ENCODE measurements at places on chromosomes 1 and 21. TPM values are rescaled to one million over a fixed set of nuclear protein-coding genes. Genes with fewer than 3 reads are reported as not detected.

The KRTAP7-1 gene
- total RNA-seq, result not detected

The OR2T11 gene
- total RNA-seq, result not detected

The ZSWIM5 gene
- 3.3 TPM for total RNA-seq

The F3 gene
- total RNA-seq, result 19.3 TPM

The THEM5 gene
- total RNA-seq, result not detected

GRCh38 chr21:36806103-36806502, 107.2 kb downstream of the SIM2 start:
- peaks cover 3% of the 10 kb centered on the region for H3K36me3 ChIP-seq
- H3K4me1 ChIP-seq, result no peaks in the 10 kb centered on the region
- no peak for ATAC-seq

GRCh38 chr1:30444850-30445249, 278.5 kb downstream of the MATN1 start:
- H3K4me3 ChIP-seq, result no peak overlapping the region
- H3K36me3 ChIP-seq, result no peaks in the 10 kb centered on the region
- no peak for ATAC-seq
- no peak overlapping the region for H3K27ac ChIP-seq

- peak overlapping the region; percentile 97 for H3K27ac ChIP-seq
- peaks cover 9% of the 10 kb centered on the region for H3K4me1 ChIP-seq
- no peak overlapping the region for H3K4me3 ChIP-seq
- no peaks in the 10 kb centered on the region for H3K36me3 ChIP-seq
- H3K27me3 ChIP-seq, result peaks cover 6% of the 10 kb centered on the region
Observed at GRCh38 chr1:115086176-115086830, 3.0 kb downstream of the TSPAN2 start.

DNA sequence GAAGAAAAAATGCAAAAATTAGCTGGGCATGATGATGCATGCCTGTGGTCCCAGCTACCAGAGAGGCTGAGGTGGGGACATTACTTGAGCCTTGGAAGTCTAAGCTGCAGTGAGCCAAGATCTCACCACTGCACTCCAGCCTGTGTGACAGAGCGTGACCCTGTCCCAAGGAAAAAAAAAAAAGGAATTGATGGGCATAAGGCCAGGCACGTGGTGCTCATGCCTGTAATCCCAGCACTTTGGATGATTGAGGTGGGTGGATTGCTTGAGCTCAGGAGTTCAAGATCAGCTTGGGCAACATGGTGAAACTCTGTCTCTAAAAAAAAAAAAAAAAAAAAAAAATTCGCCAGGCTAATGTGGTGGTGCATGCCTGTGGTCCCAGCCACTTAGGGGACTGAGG, 55.8 kb upstream of the ATP2B4 start:
- no peak overlapping the region for H3K27ac ChIP-seq
- no peaks in the 10 kb centered on the region for H3K27me3 ChIP-seq
- H3K36me3 ChIP-seq, result no peaks in the 10 kb centered on the region
- H3K4me1 ChIP-seq, result peaks cover 13% of the 10 kb centered on the region
- ATAC-seq, result no peak
- no peak overlapping the region for H3K4me3 ChIP-seq

GRCh38 chr1:182430263-182431068, 19.5 kb upstream of the RGSL1 start:
- H3K4me1 ChIP-seq, result no peaks in the 10 kb centered on the region
- H3K4me3 ChIP-seq, result no peak overlapping the region
- H3K27ac ChIP-seq, result no peak overlapping the region
- no peak for ATAC-seq

DNA sequence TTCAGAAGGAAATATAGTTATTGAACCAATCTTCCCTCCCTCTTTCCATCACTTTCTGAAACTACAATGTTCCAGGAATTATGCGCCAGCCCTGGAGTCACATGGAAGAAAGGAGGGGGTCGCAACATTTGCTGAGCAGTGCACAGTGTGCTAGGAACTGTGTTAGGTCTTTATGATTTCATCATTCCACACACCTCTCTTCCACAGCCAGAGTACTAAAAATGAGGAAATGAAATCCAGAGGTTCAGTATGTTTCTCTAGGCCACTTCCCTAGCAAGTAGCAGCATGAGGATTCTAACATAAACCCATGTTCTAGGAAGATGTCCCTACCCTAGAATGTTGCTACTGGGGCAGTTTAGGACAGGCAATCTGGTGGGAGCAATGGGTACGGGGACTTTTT, 158.1 kb downstream of the SLC45A1 start:
- H3K27me3 ChIP-seq, result no peaks in the 10 kb centered on the region
- no peak overlapping the region for H3K4me3 ChIP-seq
- peak; percentile 68 for ATAC-seq
- H3K4me1 ChIP-seq, result peaks cover 6% of the 10 kb centered on the region

GRCh38 chr1:235004840-235005391, 123.7 kb downstream of the TOMM20 start:
- H3K27ac ChIP-seq, result no peak overlapping the region
- H3K36me3 ChIP-seq, result no peaks in the 10 kb centered on the region
- no peaks in the 10 kb centered on the region for H3K27me3 ChIP-seq
- no peak overlapping the region for H3K4me3 ChIP-seq

DNA sequence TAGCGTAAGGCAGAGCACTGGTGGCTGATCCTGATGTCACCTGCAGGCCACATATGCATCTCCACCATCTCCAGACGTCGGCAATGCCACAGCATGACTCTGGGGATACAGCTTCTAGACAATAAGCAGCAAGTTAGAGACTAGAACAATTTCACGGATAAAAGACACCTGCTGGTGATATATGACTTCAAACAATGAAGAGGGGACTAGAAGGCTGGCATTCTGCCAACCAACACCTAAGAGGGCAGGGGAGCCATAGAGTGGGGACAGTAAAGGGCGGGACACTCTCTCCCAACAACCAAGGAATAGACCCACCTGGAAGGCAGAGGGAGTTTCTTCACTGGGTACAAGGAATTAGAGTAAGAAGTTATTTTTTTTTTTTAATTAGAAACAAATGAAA, 126.7 kb downstream of the SIM2 start:
- H3K4me3 ChIP-seq, result no peak overlapping the region
- H3K4me1 ChIP-seq, result peaks cover 7% of the 10 kb centered on the region
- no peaks in the 10 kb centered on the region for H3K36me3 ChIP-seq
- ATAC-seq, result no peak
- H3K27me3 ChIP-seq, result no peaks in the 10 kb centered on the region
- H3K27ac ChIP-seq, result no peak overlapping the region

- no peaks in the 10 kb centered on the region for H3K4me1 ChIP-seq
- H3K36me3 ChIP-seq, result no peaks in the 10 kb centered on the region
- no peak overlapping the region for H3K4me3 ChIP-seq
- H3K27ac ChIP-seq, result no peak overlapping the region
Observed at GRCh38 chr1:147124266-147124665, 48.0 kb downstream of the PRKAB2 start.

DNA sequence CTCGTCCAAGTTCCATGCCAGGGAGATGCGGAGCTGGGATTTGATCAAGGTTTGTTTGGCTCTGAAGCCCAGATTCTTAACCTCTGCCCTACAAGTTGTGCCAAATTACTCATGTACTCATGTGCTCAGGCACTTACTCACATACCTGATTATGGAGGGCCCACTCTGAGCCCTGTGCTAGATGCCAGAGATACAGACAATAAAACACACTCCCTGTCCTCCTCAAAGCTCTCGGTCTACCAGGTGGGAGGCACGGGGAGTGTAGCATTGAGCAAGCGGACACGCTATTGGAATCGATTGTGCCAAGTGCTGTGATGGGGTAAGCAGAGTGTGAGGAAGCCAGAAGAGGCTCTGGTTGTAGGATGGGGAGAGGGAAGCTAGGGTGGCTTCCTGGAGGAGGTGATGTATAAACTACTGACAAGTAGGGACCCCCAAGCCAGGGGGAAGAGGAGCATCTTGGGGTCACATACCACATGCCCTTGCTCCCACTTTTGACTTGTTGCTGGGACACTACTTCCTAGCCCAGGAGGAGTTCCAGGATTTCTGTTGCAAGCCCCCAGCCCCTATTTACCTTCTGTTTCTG, 49.8 kb upstream of the IFNLR1 start:
- H3K36me3 ChIP-seq, result no peaks in the 10 kb centered on the region
- no peaks in the 10 kb centered on the region for H3K4me1 ChIP-seq
- peaks cover 28% of the 10 kb centered on the region for H3K27me3 ChIP-seq
- peak; percentile 25 for ATAC-seq
- H3K4me3 ChIP-seq, result no peak overlapping the region

DNA sequence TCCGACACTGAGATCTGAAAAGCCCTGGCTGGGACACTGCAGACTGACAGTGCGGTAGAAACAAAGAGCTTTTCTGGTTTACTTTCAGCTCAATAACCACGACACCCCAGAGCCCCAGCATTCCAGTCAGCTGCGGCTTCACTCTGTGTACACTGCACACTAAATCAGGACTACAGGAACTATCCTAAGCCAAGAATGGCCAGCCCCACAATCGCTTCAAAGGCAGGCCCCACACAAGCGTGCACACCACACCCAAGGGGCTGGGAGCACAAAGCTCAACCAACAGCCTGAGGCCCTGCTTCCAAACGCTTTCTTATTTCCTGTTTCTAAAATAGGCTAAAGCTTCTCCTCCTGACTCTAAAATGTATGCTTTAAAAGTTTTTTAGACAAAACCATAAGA, 28.4 kb downstream of the URB1 start:
- ATAC-seq, result peak; percentile 68
- no peak overlapping the region for H3K4me3 ChIP-seq
- no peaks in the 10 kb centered on the region for H3K27me3 ChIP-seq
- H3K36me3 ChIP-seq, result no peaks in the 10 kb centered on the region
- H3K4me1 ChIP-seq, result peaks cover 25% of the 10 kb centered on the region

DNA sequence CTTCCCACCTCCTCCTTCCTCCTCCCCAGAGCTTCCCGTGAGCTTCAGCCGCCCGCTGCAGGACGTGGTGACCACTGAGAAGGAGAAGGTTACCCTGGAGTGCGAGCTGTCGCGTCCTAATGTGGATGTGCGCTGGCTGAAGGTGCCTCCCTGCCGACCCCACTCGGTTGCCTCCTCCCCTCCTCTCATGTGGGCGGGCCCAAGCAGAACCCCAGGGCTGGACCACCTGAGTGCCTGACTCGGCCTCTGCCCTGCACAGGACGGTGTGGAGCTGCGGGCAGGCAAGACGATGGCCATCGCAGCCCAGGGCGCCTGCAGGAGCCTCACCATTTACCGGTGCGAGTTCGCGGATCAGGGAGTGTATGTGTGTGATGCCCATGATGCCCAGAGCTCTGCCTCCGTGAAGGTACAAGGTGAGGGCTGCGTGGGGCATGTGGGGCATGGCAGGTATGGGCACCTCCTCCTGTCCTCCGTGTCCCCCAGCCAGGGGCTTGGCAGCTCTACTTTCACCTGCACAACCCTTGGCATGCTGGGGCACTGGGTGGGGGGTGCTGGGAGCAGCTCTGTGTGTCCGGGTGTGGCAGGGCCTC, 69.2 kb downstream of the OBSCN start:
- no peaks in the 10 kb centered on the region for H3K27me3 ChIP-seq
- H3K4me1 ChIP-seq, result peaks cover 39% of the 10 kb centered on the region
- ATAC-seq, result no peak

- no peak overlapping the region for H3K27ac ChIP-seq
- ATAC-seq, result no peak
- H3K4me3 ChIP-seq, result no peak overlapping the region
- no peaks in the 10 kb centered on the region for H3K27me3 ChIP-seq
- H3K36me3 ChIP-seq, result no peaks in the 10 kb centered on the region
Observed at GRCh38 chr1:107486349-107486748, 345.5 kb downstream of the NTNG1 start.

- no peak overlapping the region for H3K27ac ChIP-seq
- no peaks in the 10 kb centered on the region for H3K27me3 ChIP-seq
- H3K36me3 ChIP-seq, result no peaks in the 10 kb centered on the region
- ATAC-seq, result no peak
- H3K4me3 ChIP-seq, result no peak overlapping the region
- H3K4me1 ChIP-seq, result no peaks in the 10 kb centered on the region
Observed at GRCh38 chr21:43639470-43640353, 19.6 kb downstream of the HSF2BP start.

DNA sequence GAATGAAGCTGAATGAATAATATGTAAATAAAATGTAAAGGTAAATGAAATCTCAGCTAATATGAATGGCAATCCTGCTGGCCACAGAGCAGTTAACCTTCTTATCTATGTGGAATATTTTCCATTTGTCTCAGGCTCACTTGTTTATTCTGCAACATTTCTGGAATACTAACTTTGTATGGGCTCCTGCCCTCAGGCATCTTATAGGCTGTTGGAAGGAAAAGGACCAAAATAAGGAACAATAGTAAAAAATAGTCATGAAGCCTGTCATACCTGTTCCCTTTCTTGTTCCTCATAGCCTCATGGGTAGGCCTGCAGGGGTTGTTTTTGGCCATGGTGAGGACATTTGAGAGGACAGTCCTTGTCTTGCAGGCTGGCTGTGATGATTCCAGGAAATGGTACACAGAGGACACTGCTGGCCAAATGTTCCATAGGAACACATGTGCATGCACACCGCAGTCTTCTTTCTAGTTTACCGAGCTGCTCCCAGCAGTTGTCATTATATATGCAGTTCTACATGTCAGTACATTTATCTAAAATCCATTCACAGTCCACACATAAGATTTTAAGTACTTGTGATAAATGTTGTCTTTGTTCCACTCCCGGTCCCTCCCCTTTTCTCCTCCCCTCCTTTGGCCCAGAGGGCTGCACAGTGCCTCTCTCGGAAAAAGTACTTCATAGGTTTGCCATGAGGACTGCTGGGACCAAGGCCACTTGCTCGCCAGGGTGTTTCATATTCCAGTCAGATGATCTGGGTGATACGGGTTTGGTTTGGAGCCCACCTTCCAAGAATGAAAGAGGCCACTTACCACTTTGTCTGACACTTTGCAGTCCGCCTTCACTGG, 15.2 kb upstream of the KCNQ4 start:
- H3K36me3 ChIP-seq, result no peaks in the 10 kb centered on the region
- no peaks in the 10 kb centered on the region for H3K27me3 ChIP-seq
- H3K4me3 ChIP-seq, result no peak overlapping the region
- no peak for ATAC-seq
- no peak overlapping the region for H3K27ac ChIP-seq

DNA sequence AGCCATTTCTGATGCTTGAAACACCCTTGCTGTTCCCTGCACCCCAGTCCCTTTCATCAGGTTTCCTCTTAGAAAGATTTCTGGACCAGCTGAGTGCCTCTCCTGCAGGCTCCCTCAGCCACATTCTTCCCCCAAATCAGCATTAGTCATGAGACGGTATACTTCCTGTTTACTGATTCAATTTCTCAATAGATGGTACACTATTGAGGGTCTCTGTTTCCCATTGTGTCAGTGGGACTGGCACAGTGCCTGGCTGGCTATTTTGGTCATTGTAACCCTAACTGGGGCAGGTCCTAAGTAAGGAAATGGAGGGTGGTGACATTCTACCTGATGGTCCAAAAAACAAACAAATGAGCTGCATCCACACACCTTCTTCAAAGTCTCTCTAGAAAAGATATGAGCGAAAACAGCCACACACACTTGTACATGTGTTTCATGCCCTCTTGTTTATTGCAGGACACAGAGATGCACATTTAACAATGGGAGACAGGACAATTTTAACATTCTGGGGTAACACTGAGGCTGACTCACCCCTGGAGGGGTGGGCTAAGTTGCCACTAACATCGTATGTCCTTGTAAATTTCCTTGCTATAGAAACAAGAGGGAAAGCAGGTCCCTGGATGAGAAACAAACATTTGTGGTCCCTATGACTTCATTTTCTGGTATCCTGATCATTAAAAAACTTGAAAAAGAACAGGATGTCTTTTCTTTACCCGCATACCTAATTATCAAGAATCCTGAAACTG, 77.5 kb downstream of the RRAGC start:
- no peak for ATAC-seq
- no peak overlapping the region for H3K27ac ChIP-seq
- H3K4me1 ChIP-seq, result peaks cover 2% of the 10 kb centered on the region
- H3K36me3 ChIP-seq, result no peaks in the 10 kb centered on the region
- H3K4me3 ChIP-seq, result no peak overlapping the region
